ENCODE measurements at places on chromosomes 1 and 21.

DNA sequence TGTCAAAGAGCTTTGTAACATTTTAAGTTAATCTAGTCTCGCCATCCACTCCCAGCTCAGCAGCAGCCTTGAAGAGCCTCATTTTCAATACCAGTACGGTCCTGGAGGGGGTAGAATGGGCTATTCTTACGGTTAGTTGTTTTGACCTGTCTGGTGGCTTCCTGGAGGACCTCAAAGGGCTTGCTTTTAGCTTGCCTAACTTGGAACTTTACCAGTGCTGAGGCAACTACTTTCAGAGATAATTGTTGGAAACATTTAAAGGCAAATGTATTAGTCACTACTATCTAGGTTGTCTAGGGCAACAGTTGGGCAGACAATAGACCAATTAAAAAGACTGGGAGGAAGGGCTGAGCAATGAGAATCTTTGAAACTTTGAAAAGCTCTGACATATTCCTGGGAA is 56.0 kb downstream of the TTLL7 start:
- no peak for DNase-seq

DNA sequence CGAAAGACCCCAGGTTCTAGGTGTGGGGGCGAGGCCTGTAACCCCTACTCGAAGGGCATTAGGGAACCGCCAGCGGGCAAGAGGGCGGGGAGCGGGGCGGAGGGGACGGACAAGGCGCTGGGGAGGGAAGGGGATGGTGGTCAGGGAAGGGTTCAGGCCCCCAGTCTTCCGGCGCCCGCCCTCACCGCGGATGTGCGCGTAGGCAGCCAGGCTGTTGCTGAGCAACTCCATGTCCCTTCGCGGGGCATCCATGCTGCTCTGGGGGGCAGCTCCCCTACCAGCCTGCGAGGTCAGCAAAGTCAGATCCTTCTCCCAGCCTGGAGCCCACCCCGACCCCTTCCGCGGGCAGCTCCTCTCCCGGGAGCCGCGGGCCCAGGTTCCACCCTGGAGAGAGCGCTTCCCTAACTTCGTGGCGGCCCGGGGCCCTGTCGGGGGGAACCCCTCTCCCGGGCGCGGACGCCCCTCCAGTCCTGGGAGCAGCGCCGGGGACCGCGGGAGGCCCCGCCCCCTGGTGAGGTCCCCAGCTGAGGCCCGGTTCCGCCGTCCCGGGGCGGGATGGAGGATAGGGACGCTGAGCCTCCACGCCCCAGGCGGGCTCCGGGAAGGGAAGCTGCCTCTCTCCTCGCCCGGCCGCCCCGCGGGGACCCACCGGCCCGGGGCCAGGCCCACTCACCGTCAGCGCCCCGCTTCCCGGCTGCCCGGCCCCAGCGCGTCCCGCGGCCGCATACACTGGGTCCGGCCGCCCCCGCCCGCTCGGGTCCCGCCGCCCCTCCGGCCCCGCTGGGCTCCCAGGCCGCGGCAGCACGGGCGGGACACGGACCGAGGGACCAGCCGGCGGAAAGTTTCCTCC is 434 bp downstream of the EVA1B start:
- no peak for DNase-seq

GRCh38 chr1:157968508-157968907 is 24.9 kb upstream of the KIRREL1 start:
- no peak for DNase-seq

GRCh38 chr1:89974256-89974655 is 20.7 kb upstream of the ZNF326 start:
- DNase-seq = no peak

GRCh38 chr21:40402884-40403582 is 443.9 kb downstream of the DSCAM start:
- DNase-seq = no peak

- DNase-seq = no peak
These were observed 6.7 kb downstream of the PTTG1IP start for GRCh38 chr21:44866780-44867179.

DNA sequence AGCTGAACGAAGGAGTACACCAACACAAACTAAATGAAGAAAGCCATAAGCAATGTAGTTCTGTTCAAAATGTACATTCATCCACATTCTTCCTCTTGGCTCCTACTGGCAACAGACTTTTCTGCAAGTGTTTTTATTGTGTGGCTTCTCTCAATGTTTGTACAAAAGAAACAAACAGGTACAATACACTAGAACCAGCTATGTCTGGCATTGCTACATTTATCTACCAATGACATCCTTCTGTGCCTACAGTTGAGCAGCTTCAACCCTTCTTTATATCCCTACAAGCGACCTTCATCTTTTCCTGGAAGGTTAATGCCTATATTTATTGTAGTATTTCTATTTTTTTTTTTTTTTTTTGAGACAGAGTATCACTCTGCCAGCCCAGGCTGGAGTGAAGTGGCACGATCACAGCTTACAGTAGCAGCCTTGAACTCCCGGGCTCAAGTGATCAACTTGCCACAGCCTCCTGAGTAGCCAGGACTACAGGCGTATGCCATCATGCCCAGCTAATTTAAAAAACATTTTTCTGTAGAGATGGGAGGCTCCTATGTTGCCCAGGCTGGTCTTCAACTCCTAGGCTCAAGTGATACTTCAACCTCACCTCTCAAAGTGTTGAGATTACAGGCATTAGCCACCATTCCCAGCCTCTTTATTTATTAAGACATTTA is 89.3 kb downstream of the ASH1L start:
- no peak for DNase-seq

All from cerebellar nuclear complex (tissue), 1 donor.